ENCODE measurements at places on chromosomes 1 and 21.

- no peak for DNase-seq
These were observed 321.0 kb downstream of the LTN1 start for GRCh38 chr21:28671549-28672195.

DNA sequence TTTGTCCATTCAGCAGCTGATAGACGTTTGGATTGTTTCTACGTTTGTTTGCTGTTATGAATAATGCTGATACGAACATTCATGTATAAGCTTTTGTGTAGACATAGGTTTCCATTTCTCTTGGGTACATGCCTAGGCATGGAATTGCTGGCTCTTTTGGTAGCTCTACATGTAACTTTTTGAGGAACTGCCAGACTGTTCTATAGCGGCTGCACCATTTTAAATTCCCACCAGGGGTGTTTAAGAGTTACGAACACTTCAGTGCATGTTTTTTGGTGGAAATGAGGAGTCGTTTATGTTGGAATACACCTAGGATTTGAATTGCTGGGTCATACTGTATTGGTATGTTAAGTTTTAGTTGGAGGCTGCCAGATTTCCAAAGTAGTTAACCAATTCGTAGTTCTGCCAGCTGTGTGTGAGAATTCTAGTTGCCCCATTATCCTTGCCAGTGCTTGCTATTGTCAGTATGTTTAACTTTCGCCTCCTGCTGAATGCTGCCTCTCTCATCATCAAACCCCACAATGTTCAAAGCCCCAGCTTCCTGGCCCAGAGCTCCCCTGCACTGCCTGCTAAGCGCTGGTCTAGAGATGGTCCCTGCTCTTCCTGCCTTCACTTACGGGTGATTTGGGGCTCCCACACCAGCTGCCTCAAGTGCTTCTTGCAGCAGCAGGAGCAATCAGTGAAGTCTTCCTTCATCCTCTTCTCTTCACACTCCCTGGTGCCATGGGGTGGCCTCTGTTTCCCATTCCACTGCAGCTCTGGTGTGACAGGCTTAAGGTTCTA, 81.0 kb downstream of the MAN1C1 start:
- DNase-seq, result no peak

DNA sequence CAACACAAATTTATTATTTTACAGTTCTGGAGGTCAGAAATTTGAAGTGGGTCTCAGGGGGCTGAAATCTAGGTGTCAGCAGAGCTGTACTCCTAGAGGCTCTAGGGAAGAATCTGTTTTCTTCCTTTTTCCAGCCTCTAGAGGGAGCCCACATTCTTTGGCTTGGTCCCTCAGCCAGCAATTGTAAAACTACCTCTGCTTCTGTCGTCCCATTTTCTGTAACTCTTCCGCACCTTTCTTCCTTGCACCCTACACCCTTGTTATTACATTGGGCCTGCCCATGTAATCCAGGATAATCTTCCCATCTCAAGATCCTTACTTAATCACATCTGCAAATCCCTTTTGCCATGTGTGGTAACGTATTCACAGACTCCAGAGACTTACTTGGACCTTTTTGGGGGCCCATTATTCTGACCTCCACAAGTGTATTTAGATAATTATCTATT, 24.8 kb upstream of the THEM4 start:
- DNase-seq, result no peak

- DNase-seq, result no peak
These were observed 88.2 kb upstream of the ABCD3 start for GRCh38 chr1:94329986-94330385.

DNA sequence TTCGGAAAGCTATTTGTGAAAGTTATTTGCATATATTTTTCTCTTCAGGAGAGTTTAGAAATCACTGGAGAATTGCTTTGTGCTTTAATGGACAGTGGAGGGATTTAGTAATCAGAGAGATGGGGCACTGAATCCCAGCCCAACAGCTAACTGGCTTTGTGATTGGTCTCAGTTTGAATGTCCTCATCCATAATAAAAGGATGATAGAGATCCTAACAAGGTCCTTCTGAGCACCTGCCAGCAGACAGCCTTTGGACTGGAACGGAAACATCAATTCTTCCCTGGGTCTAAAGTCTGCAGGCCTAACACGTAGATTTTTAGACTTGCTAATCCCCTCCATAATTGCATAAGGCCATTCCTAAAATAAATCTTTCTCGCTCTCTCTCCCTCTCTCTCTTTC, 112.0 kb upstream of the ADAMTS5 start:
- DNase-seq, result no peak

DNA sequence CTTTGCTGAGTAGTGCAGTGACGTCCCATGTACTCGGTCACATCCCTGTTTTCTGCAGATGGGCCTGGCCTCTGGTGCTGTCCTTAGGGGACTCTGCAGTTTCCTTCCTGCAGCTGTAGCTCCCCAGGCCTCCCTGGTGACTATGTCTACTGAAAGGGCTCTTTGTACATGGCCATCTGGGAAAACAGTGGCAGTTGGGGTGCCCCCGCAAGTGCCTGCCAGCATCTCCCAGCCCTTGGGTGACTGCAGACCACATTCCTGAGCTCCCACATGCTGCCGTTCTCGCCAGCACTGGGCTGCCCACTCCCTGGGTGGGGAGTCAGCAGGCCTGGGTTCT, 37.5 kb upstream of the KCNA10 start:
- no peak for DNase-seq

- DNase-seq, result no peak
These were observed 430.6 kb downstream of the KIF26B start for GRCh38 chr1:245585252-245585959.

DNA sequence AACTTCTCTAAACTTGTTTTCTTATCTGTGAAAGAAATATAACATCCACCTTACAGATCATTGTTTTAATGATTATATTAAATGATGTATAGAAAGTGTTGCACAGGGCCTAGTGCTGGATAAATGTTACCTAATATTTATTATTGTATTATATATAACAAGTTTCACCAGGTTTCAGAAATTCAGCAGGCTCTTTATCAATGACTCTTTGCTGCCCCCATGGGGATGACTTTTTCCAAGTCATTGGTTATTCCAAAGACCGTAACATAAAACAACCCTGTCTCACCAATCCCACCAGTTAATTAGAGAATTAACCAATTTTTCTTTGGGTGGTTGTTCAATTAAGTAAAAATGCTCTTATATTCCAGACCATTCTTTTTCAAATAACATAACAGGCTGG, 7.3 kb upstream of the DEDD start:
- DNase-seq, result no peak

GRCh38 chr1:24892188-24893153, 37.6 kb downstream of the RUNX3 start:
- no peak for DNase-seq

GRCh38 chr1:43960798-43961197, 9.0 kb upstream of the DPH2 start:
- no peak for DNase-seq
